Activated CD4-positive, alpha-beta T cell treated with anti-CD3 and anti-CD28 coated beads, Interleukin-2, amount 50 U/mL, for 4 hours (primary cell): ENCODE measurements at places on chromosomes 11 and 22.

DNA sequence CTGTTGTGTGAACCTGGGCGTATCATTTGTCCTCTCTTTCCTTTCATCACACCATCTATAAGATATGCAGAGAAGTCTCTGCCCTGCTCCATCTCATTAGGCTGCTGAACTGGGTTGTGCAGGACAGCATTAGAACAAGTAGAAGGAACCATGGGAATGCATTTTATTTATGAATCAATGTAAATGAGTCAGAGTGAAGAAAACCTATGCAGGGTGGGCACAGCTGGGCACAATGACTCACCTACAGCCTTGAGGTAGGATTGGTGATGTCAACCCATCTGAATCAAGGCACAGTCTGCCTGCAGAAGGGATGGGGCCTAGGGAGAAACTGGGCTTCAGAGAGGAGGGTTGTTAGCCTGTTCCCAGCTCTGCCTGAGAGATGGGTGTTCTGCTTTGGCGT lies 123.4 kb downstream of the CSNK2A3 start:
- DNase-seq: no peak

DNA sequence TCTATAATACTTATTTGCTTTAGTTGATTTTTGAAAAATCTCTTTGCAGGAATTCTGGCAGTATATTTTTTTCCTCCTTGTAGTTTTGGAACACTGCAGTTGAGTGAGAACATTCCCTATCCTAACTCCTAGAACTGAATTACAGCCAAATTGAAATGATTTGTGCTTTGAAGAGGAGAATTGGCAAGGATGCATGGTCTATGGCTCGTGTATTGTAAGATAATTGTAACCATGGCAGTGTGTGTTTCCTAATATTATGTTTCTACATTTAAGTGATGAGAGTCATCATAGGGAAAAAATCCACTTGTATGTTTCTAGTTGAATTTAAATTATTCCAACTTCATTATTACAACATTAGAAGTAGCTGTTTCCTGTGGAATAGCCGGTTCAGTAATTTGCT lies 80.9 kb upstream of the MYO18B start:
- DNase-seq: no peak

- DNase-seq: no peak
These were observed 159.5 kb upstream of the BLID start for GRCh38 chr11:122275508-122275907.

DNA sequence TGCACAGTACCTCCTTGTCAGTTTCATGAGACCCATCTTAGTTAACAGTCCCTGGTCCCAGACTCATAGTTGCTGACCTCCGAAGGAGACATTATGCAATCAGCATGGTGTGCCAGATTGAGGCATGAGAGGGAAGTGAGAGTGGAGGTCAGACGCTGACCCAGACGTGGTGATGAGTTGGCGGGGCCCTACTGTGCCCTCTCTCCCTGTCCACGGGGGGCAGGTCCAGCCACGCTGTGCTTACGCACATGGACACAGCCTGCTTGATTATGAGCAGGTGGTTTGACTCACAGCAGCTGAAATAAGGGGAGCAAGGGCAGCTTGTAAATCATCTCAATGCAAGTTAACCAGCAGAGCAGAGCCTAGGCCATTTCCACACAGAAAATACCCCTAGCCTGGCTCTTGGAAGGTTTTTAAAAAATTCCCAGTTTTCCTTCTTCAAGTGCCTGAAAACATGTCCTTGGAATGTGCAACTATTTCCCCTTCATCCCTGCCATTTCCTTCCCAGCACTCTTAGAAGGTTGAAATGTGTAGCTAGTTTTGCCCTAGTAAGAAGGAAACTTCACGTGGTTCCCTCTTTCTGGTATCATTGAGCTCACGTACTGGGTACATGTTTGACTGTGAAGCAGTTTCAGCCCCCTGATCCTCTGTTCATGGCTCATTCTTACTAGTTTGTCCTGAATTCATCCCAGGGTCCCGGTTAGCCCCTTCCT lies 122.6 kb upstream of the SORL1-AS1 start:
- no peak for DNase-seq

- DNase-seq: no peak
These were observed 1.9 kb downstream of the RHBDD3 start for GRCh38 chr22:29265929-29266328.

- no peak for DNase-seq
These were observed 102.6 kb downstream of the GALNT18 start for GRCh38 chr11:11519184-11519583.

- no peak for DNase-seq
These were observed 52.9 kb downstream of the C11orf58 start for GRCh38 chr11:16791191-16791961.

GRCh38 chr22:38842512-38843200 lies 1.2 kb downstream of the NPTXR start:
- DNase-seq: no peak

- no peak for DNase-seq
These were observed 1.8 kb downstream of the DCPS start for GRCh38 chr11:126305699-126306098.

- no peak for DNase-seq
These were observed 552 bp downstream of the PRR33 start for GRCh38 chr11:1890856-1891830.

- DNase-seq: no peak
These were observed 18.5 kb downstream of the SLC22A12 start for GRCh38 chr11:64609436-64610047.

DNA sequence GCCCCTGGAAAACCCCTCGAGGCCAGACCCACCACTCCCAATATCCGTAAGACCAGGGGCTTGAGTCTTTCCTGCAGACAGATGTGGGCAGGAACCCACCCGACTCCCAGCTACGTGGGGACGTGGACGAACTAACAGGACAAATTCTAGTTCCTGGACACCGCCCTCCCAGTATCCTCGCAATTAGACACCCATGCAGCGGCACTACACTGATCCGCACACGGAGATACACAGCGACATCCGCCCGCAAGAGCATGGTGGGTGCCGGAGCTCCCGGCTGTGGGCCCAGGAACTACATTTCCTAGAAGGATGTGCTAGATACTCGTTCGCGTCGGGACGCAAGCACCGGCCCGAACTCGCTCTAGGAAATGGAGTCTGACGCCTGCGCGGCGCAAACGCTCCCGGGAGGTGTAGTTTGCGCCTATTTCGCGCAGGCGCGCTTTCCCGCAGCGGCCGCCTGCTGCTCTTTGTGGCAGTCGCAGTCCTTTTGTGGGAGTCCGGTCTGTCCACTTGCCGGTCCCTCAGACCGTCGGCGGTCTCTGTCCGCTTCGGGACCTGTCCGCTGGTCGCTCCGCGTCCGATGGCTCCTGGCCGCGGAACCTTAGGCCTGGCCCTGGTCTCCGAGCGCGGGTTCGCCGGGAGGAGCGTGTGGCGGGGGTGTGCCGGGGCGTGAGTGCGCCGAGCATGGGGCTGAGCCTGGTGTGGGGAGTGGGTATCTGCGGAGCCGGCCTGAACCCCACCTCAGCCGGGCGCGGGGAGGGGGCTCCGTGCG lies at the start of gene ZNF74:
Gene ZNF74 (plus strand): TSS at position 447 of the 772 bp plus-strand sequence. CDS start 478 bp downstream, outside the sequence.
- peak; percentile 74 for DNase-seq

DNA sequence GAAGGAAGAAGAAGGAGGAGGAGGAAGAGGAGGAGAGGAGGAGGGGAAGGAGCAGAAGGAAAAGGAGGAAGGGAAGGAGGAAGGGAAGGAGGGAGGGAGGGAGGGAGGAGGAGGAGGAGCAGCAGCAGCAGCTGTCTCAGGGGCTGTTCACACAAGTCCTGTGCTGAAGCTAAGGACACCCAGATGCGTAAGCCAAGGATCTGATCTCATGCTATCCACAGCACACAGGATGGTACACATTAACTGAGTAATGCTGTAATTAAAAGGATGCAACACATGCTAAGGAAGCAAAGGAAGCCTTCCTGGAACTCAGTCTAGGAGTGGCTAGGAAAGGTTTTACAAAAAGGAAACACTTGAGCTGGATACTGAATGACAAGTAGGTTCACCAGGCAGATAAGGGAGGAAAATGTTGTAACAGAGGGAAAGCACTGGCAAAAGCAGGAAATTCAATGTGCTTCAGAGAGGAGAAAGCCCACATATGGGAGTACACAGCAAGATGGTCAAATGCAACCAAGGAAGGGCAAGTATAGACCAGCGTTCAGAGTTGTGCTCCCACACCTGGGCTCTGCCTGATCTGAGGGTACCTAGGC lies 32.0 kb downstream of the TRIM66 start:
- DNase-seq: no peak

- DNase-seq: no peak
These were observed 83.6 kb upstream of the PRODH start for GRCh38 chr22:19019679-19020032.

DNA sequence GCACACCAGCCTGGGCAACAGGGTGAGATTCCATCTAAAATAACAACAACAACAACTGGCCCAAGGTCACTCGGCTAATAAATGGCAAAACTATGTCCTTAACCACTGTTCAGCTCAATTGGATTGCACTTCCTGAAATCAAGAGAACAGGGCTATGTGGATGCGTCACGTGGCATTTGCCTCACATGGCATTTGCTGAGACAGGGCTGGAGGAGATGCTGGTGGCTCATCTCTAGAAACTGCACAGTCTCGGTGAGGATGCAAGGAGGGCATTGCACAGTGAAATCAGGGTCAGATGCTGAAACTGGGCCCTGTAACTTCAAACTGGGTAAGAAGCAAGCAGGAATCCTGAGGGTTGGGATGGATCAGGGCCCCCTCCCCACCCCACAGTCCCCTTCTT lies 171.9 kb downstream of the BUD13 start:
- DNase-seq: no peak

DNA sequence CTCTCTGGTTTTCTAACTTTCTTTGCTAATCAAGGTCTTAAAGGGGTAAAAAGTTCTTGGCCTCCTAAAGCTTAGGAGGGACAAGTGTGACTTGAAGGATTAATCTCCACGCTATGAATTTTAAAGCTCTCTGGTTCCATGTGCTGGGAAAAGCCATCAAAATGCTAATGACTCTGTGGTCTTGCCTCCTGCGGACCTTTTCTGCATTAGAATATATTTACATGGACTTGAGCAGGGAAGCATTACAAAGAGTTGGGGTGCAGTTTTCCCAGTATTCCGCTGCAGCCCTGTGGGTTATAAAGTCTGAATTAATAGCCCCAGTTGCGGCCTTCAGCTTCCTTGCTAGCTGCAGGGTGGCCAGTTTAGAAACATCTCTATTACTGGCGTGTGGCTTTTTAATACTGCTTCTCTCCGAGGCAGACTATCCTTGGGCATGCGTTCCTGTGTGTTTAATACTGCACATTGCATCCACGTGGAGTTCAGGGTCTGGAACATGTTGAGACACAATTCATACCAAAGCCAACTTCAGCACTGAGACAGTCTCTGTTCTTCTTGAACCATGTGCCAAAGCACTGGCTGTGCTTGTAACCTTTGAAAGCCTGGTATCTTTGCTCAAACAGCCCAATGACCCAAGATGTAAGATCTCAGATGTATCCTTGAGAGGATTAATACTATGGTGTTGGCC lies 27.3 kb downstream of the TSPAN18 start:
- DNase-seq: no peak

DNA sequence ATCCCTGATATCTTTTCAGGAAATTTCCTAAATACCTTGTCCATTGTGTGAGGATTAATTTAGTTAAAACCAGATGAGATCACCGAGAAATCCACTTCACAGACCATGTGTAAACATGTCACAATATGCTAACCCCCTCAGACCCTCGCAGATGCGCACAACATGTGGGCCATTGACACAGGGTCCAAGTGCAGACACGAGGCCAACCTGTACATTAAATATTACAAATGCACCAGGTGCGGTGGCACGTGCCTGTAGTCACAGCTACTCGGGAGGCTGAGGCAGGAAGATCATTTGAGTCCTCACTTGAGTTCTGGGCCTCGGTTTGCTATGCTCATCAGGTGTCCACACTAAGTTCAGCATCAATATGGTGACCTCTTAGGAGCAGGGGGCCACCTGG lies 9.9 kb upstream of the TMPRSS4 start:
- no peak for DNase-seq

- no peak for DNase-seq
These were observed 713.1 kb upstream of the ARHGAP42 start for GRCh38 chr11:99973993-99974392.

DNA sequence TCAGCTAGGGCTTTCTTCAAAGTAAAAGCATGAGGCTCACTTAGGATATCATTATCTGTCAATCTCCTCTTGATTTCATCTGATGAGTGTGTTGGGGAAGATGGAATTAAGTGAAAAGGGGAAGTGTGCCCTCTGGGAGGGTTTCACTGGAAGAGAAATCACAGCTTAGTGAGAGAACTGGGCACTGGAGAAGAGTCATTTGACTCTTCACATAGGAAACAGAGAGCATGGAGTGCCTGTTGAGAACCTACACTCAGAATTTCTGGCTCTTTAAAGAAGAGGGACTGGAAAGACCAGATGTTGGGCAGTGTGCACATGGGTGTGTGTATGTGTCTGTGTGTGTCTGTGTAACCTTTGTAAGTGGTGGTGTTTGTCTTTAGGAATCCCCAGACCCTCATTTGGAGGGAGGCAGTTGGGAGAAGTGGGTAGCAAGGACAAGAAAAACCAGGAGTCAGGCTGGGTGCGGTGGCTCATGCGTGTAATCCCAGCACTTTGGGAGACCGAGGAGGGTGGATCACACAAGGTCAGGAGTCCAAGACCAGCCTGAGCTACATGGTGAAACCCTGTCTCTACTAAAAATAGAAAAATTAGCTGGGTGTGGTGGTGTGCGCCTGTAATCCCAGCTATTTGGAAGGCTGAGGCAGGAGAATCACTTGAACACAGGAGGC lies 10.0 kb downstream of the STX3 start:
- DNase-seq: no peak

DNA sequence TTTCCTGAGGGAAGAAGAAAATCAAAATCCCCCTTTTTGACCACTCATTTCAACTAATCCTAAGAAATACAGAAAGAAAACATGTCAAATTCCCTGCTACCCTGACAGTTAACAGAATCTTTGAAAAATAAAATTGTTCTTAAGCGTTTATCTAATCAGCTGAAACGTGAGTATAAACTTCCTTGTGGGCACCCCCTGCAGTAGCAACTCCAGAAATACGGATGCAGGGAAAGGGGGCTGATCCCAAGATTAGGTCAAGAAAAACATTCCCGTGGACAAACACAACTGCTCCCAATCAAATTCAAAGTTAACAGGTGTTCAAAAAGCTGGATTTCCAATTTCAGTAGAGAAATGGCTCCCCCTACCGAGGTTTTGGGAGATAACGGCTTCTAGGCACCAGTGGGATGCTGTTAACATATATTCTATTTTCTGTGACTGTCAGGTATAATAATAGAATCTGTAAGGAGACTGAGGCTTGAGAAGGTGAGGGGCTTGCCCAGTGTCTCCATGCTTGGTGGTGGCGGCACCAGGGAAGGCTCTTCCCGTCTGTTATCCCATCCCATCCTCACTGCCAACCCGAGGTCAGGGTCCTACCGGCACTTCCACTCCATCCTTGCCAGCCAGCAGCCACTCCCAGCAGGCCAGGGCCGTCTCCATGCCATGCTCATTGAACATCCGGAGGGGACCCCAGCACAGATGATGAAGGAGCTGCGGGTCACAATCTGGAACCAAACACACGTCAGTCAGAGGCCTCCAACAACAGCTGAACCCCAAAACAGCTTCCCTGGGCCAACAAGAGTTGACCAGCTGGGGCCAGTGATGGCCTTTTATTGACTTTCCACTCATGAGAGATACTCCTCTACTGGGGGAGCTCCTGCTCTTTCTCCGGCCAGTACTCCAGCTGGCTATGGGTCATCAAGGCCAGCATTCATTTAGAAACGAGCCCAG lies 32.0 kb upstream of the SERPIND1 start:
- DNase-seq: peak; percentile 25
